ENCODE measurements at places on chromosomes 5 and 9.

DNA sequence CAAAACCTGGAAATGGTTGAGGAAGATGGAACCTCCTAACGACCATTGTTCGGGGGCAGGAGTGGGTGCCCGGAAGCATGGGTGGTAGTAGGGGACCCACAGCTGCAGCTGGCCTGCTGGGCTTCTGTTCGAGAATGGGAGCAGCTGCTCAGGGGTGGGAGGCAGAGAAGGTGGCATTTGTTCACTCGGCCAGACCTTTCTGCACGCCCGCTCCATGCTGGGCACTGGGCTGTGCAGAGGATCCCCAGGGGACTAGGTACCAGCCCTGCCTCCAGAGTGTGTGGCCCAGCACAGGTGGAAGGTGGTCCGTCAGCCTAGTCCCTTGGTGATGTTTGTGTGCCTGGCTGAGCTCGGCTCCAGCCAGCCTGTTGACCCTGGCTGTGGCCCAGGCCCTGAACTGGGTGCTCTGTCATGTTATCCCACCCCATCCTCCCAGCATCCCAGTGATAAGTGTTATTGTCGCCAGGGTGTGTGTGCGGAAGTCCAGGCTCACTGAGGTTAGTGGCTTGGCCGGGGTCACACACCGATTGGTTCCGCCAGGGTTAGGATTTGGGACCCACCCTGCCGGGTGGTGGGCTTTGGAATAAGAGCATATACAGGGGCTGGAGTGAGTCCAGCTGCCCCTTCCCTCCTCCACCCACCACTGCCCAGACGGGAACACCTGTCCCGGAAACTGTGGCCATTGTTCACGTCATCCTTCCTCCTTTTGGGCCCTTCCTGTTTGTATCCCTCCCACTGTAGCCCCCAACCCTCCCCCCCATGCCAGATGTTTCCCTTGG lies 4.8 kb downstream of the N4BP3 start:
- no peak for DNase-seq

DNA sequence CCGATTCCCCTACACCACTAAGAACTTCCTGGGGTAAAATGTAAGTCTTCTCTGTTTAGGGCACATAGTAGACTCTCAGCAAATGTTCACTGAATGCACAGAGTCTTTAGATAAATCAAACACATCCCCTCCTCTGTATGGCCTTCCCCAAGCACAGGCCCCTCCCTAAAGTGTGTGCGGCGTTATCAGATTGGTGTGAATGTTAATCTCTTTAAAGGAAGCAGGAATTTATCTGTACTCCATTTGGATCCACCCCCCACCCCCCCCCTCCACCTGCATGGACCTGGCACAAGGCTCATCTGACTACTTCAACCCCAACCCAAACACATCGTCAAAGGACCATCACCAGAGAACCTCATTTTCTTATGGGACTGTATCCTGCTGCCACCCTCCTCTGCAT lies 6.3 kb downstream of the PCDH1 start:
- DNase-seq = no peak

DNA sequence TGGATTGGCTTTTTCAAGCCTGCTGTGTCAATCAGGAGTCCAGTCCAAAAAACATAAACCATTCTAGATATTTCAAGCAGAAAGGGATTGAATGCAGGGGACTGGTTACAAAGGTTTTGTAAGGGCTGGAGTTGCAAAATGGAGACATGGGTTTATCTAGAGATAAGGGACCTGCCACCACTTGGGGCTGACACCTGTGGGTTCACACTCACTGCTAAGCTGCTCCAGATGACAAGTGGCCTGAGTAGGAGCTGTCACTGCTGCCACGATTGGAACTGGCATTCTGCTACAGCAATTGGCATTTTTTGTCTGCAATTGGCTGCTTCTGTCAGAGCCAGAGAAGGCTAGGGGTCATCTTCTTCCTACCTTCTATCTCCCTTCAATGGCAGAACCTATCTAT lies 66.3 kb upstream of the ZFR start:
- DNase-seq = no peak

DNA sequence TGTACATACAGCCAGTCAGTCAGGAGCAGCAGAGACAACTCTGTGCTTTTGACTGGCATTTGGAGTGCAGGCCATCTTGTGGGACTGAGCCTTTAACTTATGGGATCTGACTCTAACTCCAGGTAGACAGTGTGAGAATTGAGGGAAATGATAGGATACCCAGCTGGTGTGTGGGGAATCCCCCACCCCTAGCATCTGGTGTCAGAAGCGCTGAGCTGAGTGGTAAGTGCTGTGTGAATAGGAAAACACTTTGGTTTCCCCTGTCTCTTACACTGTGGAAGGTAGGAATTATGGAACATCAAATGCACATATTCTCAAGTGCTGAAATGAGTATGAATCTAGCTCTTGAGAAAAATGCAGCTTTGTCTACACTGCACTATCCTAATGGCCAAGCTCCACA lies 43.9 kb downstream of the CCDC125 start:
- DNase-seq = no peak

GRCh38 chr5:54176066-54176830 lies 134.1 kb downstream of the ARL15 start:
- no peak for DNase-seq

- DNase-seq = no peak
Observed at GRCh38 chr5:4584982-4585381, 555.1 kb upstream of the ADAMTS16 start.

GRCh38 chr5:156640691-156641241 lies 209.3 kb upstream of the PPP1R2B start:
- DNase-seq = no peak

- DNase-seq = no peak
Observed at GRCh38 chr5:37495210-37495609, 116.1 kb downstream of the WDR70 start.

DNA sequence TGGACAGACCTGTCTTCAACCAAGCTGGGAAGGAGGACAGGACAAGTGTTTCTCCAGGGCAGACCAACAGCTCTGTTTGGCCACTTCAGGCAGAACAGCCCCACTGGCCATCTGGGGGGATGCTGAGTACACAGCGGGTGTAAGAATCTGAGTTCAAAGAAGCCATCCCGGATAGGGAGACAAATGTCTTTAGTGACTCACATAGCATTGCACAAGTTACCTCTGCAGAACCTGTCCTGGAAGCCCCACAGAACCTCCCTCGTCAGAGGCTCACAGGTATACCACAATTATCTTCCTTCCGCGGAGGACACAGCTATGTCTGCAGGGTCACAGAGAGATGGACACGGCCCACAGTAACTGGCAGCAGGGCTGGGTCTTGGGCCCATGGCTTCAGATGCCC lies 2.0 kb downstream of the OR2V2 start:
- no peak for DNase-seq

GRCh38 chr9:99171225-99172123 lies 50.3 kb downstream of the ALG2 start:
- no peak for DNase-seq

DNA sequence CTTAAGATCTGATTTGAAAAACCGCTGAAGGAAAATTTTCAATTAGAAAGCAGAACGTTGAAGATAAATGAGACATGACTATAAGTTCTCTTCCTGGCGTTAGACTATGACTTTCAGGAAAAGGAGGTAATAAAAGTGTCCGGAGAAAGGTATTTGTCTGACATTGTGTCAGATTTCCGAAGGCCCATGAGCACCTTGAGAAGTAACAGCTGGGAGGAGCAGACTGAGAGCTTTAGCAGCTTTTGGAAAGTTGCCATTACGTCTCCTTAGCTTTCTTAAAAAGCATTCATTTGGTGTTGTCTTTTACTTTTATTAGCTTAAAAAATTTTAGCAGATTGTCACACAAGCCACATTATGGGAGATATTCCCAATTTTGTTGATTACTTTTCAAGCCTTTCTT lies 363.5 kb downstream of the NDUFS4 start:
- DNase-seq = no peak

DNA sequence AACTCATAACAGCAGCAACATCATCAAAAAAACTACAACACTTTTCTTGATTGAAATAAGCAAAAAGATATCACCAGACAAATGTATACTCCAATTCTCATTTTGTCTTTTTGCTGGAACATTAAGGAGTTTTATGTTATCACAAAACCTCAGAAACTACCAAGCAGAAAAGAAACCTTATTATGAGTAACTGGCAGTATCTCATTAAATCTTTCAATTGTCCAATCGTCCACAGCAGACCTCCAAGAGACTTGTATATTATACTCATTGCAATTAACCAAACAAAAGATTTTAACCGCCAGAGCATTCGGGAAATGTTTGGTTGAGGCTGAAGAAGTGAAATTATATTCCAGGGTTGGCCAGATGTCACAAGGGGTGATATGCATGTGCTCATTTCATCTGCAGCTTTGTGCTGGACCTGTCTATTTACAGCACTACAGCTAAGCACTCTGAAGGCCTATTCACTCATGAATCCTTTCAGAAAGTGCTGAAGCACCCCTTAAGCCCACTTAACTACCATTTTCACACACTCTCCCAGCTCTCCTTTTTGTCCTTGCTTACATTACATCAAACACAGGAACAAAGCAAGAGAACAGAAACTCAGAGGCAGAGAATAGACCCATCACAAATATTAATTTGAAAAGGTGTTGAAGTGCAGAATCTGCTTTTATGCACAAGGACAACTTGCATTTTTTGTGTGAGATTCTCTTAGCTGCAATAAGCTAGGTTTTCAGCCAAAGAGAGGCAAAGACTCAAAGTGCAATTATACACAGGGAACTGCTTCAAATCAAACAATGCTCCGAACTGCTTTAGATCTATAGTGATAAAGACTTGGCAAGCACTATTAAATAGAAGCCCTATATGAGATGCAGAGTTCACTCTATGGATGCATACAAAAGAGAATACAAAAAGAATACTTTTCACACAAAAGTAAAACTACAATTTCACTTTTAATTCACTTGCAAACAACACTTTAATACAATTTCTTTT lies 150.4 kb upstream of the POU5F2 start:
- no peak for DNase-seq

GRCh38 chr9:72984991-72985390 lies 32.1 kb upstream of the ALDH1A1 start:
- no peak for DNase-seq

DNA sequence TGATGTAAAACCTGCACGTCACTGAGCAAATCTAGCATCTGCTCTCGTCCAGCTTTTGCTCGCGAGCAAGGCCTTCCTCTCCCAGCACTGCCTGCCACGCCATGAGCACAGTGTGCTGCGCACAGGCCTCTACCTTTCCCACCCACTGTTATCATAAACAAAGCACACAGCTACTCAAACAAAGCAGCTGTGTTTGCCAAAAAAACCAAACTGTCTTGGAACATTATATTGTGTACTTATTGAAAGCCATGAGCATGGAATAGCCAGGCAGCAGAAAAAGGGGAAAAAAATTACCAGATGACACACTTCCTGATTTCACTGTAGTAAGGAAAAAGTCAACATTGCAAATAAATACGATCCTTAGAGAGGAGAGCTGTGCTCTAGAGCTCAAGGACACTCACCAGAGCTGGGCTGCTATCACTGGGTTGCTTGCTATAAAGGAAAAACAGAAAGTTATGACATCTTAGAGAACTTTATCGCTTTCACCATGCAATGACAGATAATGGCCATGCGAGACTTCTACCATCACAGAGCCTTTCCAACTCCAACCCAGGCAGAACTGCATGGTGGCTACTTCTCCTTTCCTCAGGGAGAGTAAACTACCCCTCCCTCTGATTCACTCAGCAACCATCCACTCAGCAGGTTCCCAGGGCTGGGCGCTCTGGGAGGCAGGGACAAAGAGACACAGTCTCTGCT lies 69.6 kb downstream of the EPB41L4B start:
- no peak for DNase-seq

DNA sequence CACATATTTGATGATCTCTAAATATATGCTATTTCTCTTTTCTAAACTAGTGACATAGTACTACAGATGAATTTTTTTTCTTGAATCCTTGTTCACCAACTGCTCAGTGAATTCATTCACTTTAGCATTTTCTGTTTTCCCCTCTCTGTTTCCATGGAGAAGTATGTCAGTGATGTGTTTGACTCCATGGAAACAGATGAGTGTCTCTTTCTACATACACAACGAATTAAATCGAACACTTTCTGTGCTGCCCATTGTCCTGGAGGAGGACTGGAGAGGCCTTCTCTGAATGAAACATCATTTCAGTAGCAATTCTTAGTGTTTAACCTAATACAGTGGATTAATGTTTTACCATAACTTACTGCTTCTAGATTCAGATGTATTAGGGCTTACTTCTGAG lies 9.5 kb downstream of the INVS start:
- no peak for DNase-seq

DNA sequence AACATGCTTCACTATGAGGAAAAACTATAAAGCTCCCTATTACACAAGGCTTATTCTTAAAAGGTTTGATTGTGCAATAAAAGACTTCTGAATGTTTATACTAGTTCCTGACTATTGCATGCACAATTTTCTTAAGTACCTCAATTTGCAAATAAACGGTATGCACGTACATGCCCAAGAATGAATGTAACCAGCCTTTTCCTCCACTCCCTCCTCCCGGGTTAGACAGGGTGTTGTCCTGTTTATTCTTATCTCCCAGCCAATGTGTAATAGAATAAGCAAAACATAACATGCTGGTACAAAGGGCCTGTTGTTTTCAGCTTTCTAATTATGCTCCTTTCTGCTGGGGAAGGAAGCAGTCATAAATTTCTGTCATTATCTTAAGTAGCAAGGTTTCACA lies 79.1 kb downstream of the AOPEP start:
- DNase-seq = no peak

- no peak for DNase-seq
Observed at GRCh38 chr9:91408475-91408874, 15.2 kb downstream of the NFIL3 start.

DNA sequence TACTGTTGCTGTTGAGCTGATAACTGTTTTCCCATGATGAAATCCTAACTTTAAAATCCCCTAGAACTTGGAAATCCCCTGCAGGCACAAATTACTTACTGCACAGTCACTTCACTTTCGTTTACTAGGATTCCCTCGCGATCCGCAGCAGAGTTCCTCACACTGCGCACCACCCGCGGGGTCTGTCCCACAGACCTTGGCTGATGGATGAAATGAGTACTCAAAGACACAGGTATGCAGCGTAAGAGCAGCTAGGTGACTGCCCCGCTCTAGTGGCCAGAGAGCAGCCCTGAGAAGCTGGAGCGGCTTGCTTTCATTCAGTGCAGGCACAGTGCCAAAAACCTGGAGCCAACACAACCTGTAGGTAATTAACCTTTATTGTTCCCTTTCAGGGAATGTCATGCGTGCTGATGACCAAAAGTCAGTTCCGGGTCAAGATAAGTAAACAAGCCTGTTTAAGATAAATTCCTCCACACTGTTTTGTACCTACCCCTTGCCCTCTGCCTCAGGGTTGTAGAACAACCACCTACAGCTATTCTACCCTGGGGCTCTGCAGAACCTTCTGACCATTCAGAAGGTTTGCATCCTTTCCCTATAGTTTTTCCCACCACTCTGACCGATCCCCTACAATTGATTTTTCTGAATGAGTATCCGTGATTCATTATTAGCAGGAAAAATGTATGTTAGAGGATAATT lies 191.2 kb downstream of the CDH9 start:
- DNase-seq = no peak

DNA sequence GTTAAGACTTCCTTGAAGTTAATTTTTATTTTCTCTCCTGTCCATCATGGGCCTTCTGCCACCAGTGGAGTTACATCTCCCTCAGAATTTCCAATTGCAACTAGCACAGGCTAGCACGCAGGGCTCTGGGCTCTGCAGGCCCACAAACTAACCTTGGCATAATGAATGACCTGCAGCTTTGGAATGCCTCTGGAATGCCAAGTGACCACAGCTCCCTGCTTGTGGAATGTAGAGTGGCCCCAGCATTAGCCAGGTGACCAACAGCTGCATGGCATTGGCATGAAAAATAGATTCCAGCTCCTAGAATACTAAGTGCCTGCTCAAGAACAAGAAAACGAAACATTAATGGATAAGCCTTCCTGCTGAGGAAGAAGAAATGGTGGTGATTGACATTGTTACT lies 726.1 kb downstream of the BRINP1 start:
- no peak for DNase-seq
